ENCODE measurements at places on chromosomes 16 and 17. TPM values are rescaled to one million over a fixed set of nuclear protein-coding genes. Genes with fewer than 3 reads are reported as not detected.
A peak's percentile ranks its signal among the peaks of the same experiment; 100 is the strongest.

GRCh38 chr16:88408561-88409142, 25.9 kb downstream of the ZNF469 start:
- DNase-seq: no peak
- H3K27ac ChIP-seq: no peak overlapping the region
- no peak overlapping the region for H3K4me3 ChIP-seq
- no peaks in the 10 kb centered on the region for H3K36me3 ChIP-seq
- H3K4me1 ChIP-seq: no peaks in the 10 kb centered on the region

DNA sequence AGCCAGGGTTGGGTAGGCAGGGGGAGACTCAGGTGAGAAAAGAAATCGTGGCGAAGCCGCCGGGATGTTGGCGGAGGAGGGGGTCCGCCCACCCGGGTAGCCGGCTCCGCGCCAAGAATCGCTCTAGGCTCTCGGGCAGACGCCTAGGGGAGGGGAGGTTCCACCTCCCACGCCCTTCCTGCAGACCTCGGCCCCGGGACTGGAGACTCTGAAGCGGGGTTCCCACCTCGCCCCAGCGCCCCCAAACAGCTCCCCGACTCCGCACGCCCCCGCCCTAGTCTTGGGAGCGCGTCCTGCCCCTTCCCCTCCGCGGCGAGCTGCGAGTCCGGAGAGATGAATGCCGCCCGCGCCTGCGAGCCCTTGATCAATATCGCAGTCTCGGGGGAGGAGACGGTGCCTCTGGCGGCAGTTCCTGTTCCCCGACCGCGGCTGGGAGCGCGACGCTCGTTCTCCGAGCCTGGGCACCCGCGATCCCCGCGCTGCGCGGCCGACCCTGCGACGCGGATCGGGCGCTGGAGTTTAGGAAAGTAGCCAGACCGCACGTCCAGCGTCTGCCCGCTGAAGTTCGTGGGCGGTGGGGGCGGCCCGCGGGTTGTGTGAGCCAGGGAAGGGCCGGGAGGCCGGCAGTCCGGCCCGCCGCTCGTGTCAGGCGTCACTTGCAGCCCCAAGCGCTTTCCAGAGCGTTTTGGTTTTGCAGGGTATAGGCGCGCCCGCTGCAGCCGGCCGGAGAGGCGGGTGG, 790 bp downstream of the CRHR1 start:
- no peak overlapping the region for H3K27ac ChIP-seq
- peak; percentile 62 for DNase-seq
- H3K36me3 ChIP-seq: no peaks in the 10 kb centered on the region

GRCh38 chr17:64410750-64411490, 20.3 kb upstream of the PECAM1 start:
- no peaks in the 10 kb centered on the region for H3K27me3 ChIP-seq
- peak; percentile 48 for DNase-seq
- H3K4me3 ChIP-seq: peak overlapping the region; percentile 23
- H3K4me1 ChIP-seq: peaks cover 2% of the 10 kb centered on the region
- H3K27ac ChIP-seq: no peak overlapping the region
- no peaks in the 10 kb centered on the region for H3K36me3 ChIP-seq

DNA sequence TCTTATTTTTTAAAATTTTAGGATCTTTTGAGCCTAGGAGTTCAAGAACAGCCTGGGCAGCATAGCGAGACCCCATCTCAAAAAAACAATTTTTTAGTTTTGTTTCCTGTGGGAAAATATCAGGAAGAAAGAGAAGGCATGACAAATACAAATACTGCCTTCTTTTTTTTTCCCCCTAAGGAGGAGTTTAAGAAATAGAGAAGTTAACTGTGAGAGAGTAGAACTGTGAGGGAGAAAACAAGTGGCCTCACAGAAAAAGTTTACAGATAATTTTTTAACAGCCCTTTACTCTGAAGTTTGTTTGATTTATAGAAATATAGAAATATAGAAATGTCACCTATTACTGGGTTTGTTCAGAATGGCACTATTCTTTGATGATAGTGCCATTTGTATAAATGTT, 21.1 kb downstream of the TTYH2 start:
- no peaks in the 10 kb centered on the region for H3K36me3 ChIP-seq
- no peak overlapping the region for H3K27ac ChIP-seq
- DNase-seq: no peak
- no peaks in the 10 kb centered on the region for H3K27me3 ChIP-seq

DNA sequence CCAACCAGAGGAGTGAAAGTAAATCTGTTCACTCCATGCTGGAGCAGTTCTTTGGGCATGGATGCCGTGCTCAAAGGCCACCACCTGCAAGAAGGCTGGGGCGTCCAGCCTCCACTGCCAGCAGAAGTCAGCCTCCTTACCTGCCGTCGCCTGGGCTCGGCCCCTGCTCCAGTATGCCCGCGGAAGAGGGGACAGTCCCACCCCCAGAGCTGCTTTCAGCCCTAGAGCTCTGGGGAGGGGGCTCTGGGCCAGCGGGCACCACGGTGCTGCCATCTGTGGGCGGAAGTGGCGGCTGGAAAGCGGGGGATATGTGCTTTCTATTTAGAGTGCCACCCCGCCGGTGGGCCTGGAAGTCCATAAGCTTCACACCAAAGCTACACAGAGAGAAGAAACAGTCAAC, 75.9 kb downstream of the ARHGAP17 start:
- no peak overlapping the region for H3K4me3 ChIP-seq
- H3K4me1 ChIP-seq: no peaks in the 10 kb centered on the region
- H3K27me3 ChIP-seq: no peaks in the 10 kb centered on the region
- H3K27ac ChIP-seq: no peak overlapping the region
- H3K36me3 ChIP-seq: peaks cover 73% of the 10 kb centered on the region
- no peak for DNase-seq

- H3K27me3 ChIP-seq: no peaks in the 10 kb centered on the region
- H3K36me3 ChIP-seq: peaks cover 6% of the 10 kb centered on the region
- DNase-seq: no peak
Measured at GRCh38 chr16:87345726-87346424, 28.7 kb upstream of the C16orf95 start.

DNA sequence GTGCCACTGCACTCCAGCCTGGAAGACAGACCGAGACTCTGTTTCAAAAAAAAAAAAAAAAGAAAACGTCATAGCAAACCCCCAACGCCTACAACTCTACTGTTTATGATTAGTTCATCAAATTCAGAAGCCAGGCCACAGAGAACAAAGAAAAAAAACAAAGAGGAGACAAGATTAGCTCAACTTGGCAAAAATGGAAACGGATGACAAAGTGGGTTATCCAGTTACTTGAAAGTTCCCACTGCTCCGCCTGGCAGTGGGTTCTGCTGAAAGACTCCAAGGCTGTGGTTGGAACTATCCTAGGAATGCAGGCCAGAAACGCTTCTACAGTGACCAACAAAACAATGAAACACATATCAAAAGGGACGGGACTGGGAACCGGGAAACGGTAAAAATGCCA, 53.1 kb downstream of the MRM3 start:
- peaks cover 2% of the 10 kb centered on the region for H3K4me1 ChIP-seq
- H3K4me3 ChIP-seq: no peak overlapping the region
- DNase-seq: peak; percentile 74
- no peak overlapping the region for H3K27ac ChIP-seq
- H3K36me3 ChIP-seq: peaks cover 9% of the 10 kb centered on the region

DNA sequence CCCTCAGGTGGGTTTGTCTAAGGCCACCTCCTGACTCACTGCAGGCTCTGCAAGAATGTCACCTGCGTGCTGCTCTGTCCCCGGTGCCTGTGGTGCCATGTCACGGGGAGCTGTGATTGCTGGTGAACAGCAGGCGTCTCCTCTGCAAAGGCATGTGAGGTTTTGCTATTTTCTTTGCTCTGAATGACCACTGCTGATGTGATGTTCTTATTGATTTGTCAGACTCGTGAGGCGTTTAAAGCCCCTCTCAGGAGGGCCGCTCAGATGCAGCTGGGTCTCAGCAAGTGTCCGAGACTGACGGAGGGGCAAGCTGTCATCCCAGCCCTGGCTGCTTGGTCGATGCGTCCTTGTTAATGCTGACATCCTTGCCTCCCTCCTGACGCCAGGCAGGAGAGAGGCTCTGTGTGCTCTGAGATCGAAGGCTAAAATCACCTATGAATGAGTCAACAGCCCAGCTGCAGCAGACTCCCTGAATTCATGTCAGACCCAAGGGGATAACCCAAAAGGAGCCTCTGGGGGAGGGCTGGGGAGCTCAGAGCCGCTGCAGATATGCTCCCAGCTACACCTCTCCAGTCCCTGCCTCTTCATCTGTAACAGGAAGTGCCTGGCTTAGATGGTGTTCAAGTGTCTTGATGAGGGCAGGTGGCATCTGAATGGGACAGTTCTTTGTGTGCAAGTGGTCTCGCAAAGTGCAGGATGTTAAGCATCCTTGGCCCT, 11.8 kb upstream of the PEMT start:
- H3K27me3 ChIP-seq: no peaks in the 10 kb centered on the region
- H3K4me3 ChIP-seq: no peak overlapping the region
- no peak overlapping the region for H3K27ac ChIP-seq
- no peaks in the 10 kb centered on the region for H3K36me3 ChIP-seq

GRCh38 chr17:15496735-15497670, 29.6 kb upstream of the CDRT4 start:
- no peak overlapping the region for H3K4me3 ChIP-seq
- peaks cover 2% of the 10 kb centered on the region for H3K4me1 ChIP-seq
- H3K27me3 ChIP-seq: no peaks in the 10 kb centered on the region
- H3K36me3 ChIP-seq: peaks cover 59% of the 10 kb centered on the region

GRCh38 chr17:59617156-59617732, 2.5 kb upstream of the CLTC start:
- H3K4me1 ChIP-seq: no peaks in the 10 kb centered on the region
- no peaks in the 10 kb centered on the region for H3K27me3 ChIP-seq
- H3K4me3 ChIP-seq: peak overlapping the region; percentile 95

- H3K4me1 ChIP-seq: no peaks in the 10 kb centered on the region
- H3K27me3 ChIP-seq: no peaks in the 10 kb centered on the region
- no peak overlapping the region for H3K4me3 ChIP-seq
- H3K36me3 ChIP-seq: no peaks in the 10 kb centered on the region
- H3K27ac ChIP-seq: no peak overlapping the region
- no peak for DNase-seq
Measured at GRCh38 chr17:74042744-74043486, 160.6 kb upstream of the RPL38 start.

The MYH4 gene
- not detected for total RNA-seq

The KRT222 gene
- 0.18 TPM for total RNA-seq

The WFIKKN1 gene
- total RNA-seq: 8.7 TPM

The SLFN13 gene
- total RNA-seq: 10.1 TPM

The HSPB9 gene
- total RNA-seq: 0.18 TPM

The IGSF6 gene
- not detected for total RNA-seq
